ENCODE measurements at places on chromosomes 5 and 9.

GRCh38 chr5:80146046-80146445 is 109.8 kb downstream of the SERINC5 start:
- no peak for DNase-seq

GRCh38 chr5:153883854-153884611 is 154.7 kb downstream of the FAM114A2 start:
- DNase-seq = no peak

- no peak for DNase-seq
These were observed 616 bp downstream of the ABL1 start for GRCh38 chr9:130835441-130836298.

DNA sequence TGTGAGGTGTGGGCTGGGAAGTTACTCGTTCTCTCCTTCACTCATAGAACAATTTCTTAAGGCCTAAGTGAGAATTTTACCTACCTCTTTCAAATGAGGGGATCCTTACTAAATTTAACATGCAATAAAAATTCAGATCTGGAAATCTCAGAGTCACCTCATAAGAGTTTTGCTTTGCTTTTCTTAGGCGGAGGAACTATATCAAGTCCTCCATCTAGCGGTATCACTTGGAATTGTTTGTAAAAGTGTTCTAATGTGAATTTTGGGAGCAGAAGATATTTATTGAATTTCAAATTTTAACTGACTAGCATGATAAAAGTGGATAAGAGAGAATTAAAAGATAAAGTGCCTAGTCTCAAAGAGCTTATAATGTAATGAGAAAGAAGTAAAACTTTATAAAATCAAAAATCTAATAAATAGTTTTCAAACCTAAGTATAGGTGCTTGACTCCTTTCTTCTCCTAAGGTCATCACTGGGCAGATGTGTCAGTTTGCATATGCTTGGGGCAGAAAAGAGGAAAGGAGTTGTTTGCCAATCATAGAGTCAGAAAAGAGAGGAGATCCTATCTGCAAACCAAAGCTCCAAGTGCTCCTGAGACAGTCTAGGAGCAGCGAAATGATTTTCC is 145.7 kb upstream of the DAB2 start:
- DNase-seq = no peak

DNA sequence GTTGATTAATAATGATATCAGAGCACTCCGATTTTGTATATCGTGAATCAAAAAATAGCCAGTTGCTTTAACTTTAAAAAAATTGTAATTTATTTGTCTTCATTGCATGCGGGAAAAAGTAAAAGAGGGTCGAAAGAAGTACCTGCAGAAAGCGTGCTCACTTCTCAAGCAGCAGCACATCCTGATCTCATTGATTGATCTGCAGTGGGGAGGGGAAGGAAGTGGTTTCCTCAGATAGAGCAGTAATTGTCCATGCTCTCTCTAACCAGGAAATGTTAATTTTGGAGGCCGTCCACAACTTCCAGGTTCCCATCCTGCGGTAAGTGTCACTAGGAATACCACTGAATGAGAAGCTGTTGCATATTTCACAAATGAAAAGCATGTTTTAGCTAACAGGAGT is 63.2 kb downstream of the SYK start:
- DNase-seq = no peak

DNA sequence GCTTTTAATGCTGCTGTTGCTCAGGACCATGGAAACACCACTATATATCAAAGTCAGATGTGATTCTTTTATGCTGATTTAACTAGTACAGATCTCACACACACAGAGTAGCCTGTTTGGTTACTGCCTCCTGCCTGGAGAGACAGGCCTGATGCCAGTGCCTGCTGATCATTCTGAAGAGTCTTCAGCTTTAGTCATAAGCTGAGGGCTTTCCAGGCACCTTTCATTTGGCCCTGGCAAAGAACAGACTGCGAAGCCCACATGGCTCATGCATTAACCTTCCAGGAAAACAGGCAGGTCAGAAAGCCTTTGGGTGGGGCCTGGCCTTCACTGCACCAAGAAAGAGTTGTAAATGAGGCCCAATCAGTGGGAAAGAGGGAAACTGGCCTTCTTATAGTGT is 144.7 kb downstream of the SAXO1 start:
- no peak for DNase-seq

DNA sequence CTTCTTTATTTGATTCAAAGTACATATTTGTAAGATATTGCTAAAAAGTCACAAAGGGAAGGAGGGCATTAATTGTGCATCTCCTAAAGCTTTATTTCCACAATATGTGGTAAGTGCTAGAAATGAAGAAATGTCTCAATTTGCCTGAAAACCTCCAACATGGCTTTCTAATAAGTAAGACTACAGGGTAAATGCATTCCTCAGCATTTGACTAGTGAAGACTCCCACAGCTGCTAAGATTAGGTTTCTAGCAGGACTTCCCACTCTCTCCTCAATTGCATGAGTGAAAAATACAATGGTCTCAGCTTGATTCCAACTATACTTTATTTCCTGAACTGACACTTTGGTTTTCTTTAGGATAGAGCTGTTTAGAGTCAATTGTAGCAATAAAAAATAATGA is 162.1 kb downstream of the ELAVL2 start:
- no peak for DNase-seq

DNA sequence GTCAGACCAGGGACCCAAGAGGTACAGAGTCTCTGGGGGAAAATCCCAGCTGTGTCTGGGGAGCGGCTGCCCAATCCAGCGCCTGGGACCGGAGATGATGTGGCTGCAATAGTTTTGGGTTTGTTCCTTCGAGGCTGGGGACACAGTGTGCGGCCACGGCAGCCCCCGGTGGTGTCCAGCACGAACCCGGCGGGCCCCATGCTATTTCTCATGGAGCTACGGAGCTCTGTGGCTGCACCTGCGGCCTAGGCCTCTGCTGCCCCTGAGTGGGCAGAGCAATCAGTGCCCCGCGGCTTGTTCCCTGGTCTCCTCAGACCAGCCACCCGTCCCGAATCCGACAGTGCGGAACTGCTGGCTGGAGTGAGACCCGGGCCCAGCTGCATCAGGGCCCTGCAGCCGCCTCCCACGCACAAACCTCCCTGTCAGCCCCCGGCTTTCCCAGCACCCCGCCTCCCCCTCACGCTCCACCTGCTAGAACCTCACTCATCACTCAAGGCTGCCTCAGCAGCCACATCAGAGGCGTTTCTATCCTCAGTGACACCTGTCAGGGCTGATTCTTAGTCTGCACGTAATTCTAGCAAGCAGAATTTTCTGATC is 29.0 kb downstream of the SARDH start:
- no peak for DNase-seq

- DNase-seq = no peak
These were observed 134.9 kb downstream of the ST8SIA4 start for GRCh38 chr5:100768221-100768620.

DNA sequence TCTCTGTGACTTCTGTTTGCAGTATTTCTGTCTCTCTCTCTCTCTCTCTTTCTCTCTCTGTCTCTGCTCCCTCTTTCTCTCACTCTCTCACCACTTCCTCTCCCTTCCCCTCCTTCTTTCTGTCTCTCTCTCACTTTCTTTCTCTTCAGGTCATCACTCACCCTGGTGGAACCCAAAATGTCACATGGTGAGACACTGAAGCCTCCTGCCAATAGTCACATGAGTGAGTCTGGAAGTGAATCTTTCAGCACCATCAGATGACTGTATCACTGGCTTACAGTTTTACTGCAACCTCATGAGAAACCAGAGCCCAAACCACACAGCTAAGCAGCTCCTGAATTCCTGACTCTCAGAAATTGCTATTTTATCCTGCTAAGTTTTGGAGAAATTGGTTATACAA is 414.6 kb downstream of the CAAP1 start:
- no peak for DNase-seq

- DNase-seq = no peak
These were observed 84.4 kb upstream of the SARDH start for GRCh38 chr9:133822430-133823065.

DNA sequence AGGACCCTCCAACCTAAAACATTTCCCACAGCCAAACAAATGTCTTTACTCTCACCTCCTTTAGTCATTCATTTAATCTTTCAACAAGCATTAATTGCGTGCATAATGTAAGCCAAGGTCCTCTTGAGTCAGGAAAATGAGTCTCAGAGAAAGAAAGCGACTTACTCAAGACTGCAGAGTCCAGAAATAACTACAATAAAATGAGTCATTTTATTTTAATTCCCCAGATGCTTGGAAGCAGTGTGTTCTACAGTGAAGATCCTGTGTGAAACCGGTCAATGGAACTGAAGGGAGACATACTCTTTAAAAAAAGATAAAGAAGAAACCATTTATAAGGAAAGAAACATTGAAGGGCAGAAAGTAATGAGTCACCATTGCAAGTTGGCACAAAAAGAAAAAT is 513.7 kb downstream of the CDK5RAP2 start:
- DNase-seq = no peak

- no peak for DNase-seq
These were observed 297.7 kb downstream of the PARP8 start for GRCh38 chr5:50963971-50964745.

DNA sequence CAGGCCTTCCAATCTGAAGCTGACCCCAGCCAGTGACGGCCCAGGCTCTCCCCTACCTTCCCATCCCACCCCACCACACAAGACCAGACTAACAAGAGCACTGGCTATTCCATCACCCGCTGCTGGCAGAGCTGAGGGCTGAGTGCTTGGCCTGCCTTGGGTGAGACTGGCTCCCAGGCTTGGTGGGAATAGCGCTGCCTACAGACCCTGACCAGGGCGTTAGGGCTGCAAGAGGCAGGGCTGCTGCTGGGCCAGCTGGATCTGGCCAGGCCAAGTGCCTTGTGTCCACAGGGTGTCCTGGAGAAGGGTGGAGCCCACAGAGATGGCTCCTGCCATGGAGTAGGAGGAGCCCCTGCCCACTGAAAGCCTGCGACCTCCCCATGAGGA is 31.6 kb upstream of the ANGPTL2 start:
- DNase-seq = no peak

GRCh38 chr9:133578524-133579441 is 30.4 kb downstream of the FAM163B start:
- DNase-seq = no peak

DNA sequence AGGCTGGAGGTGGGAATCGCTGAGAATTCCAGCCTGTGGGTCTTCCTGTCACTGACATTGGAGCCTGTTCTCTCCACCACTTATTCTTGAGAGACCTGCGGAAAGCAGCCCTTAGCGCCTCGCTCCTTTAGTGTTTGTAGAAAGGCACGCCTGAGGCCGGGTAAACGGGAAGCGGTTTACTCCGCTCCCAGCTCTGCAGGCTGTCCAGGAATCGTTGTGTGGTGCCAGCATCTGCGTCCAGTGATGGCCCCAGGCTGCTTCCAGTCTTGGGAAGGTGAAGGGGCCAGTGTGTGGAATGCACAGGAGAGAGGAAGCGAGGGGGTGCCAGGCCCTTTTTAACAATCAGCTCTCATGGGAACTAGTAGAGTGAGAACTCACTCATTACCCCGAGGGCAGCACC is 44.6 kb upstream of the FCN2 start:
- no peak for DNase-seq

DNA sequence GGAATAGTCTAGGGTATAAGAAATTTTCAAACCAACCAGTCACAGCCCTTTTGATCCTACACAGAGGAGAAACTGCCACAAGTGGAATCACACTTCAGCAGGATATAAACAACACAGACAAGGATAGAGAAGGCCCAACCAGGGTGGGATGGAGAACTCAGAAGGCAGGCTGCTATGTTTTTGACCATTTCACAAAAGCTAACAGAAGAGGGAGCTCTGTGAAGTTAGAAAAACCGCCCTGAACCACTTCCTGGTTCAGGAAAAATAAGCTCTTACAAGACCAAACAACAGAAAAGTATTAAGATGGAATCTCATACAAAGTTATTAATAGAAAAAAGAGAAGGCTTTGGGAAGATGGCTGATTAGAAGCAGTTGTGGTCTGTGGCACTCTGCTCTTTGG is 960 bp upstream of the IFNB1 start:
- DNase-seq = no peak

- DNase-seq = no peak
These were observed 45.8 kb upstream of the ERBIN start for GRCh38 chr5:65880496-65881072.

- DNase-seq = no peak
These were observed 384.1 kb downstream of the EBF1 start for GRCh38 chr5:158715592-158715991.

- no peak for DNase-seq
These were observed 735 bp downstream of the IDNK start for GRCh38 chr9:83623679-83624076.

GRCh38 chr5:16192311-16192710 is 12.7 kb upstream of the MARCHF11 start:
- no peak for DNase-seq

DNA sequence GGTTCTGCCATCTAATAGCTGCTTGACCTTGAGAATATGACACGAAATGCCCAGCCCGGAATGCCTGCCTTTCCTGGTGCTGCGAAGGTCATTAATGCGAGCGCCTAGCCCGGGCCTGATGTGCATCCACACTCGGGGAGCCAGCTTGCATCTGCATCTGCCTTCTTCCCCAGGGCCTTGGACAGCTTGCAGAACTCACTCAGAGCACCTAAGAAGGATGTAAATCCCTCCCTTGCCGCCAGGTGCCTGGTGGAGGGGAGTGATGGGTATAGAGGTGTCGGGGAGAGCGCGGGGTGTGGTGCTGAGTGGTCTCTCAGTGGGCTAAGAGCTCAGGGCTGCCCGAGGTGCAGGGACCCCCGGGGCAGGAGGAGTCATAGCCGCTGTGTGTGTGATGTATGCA is 127.2 kb downstream of the MRPL36 start:
- DNase-seq = no peak
